Renal cortical epithelial cell (primary cell): ENCODE measurements at places on chromosomes 4 and X.
A peak's percentile ranks its signal among the peaks of the same experiment; 100 is the strongest.

- DNase-seq: no peak
These were observed 305.6 kb upstream of the DIPK2B start for GRCh38 chrX:45506149-45506730.

GRCh38 chr4:113636877-113637276, 124.7 kb downstream of the CAMK2D start:
- DNase-seq: peak; percentile 40

- DNase-seq: no peak
These were observed 292.7 kb downstream of the SPOCK3 start for GRCh38 chr4:166941629-166942028.

- DNase-seq: no peak
These were observed 958.8 kb downstream of the CCSER1 start for GRCh38 chr4:91085961-91086360.

GRCh38 chr4:143337600-143338287, 1.1 kb downstream of the GAB1 start:
- peak; percentile 25 for DNase-seq
